ENCODE measurements at places on chromosomes 2 and 18.
A peak's percentile ranks its signal among the peaks of the same experiment; 100 is the strongest.

- peak; percentile 67 for DNase-seq
These were observed 19.6 kb downstream of the UGP2 start for GRCh38 chr2:63861220-63861822.

- peak; percentile 68 for DNase-seq
These were observed 16.6 kb downstream of the NIF3L1 start for GRCh38 chr2:200905618-200906296.

DNA sequence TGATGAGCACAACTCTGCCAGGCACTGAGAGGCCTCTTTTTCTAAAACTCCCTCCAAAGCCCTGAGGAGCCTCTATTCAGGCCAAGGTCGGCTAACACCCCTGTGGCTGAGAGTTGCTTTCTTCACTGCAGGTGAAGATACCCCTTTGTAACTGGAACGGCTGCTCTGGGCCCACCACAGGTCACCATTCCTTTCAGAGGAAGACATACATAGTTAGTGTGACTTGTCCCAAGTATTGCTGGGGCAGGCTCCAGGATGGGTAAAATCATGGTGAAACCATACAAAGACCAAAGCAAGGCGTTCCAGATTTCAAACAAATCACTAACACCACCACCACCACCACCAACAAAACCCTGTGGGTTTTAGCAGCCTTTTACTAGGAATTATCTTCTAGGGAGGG lies 36.8 kb downstream of the CHST10 start:
- DNase-seq = no peak

- no peak for DNase-seq
These were observed 45.3 kb downstream of the GREB1 start for GRCh38 chr2:11578986-11579774.

GRCh38 chr2:173095356-173095755 lies 19.7 kb downstream of the MAP3K20 start:
- DNase-seq = no peak

DNA sequence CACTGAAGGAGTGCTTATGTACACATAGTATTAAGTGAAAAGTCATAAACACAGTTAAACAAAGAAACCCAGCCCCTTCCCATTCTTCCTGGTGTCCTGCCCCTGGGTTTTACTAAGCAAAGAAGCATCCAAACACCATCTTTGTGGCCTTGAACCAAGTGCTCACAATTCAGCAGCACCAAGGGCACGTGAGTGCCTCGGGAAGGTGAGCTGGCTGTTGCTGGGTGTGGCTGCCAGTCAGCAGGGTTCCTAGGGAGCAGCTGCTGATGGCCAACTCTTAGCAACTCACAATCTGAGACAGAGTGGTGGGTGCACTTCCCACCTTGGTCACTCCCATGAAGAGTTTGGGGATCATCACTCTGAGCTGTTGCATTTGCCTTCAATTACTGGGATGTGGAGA lies 97.7 kb upstream of the PGAP1 start:
- DNase-seq = no peak

DNA sequence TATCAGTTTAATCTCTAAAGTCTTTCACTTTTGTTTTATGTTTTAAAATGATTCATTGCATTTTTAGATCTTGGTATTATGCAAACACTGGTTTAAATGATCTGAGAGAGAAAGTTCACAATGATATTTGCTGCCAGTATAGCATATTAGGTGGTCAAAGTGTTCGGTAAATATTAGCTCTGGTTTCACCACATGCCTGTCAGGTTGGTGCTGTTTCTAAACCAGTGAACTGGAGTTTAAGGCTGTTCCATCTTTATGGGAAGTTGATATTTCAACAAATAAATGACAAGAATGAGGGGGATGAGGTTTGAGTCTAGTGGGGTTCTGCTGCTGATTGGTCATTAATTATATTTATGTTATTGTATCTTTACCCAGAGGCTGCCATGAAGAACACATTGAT lies 436.4 kb downstream of the DCDC2C start:
- DNase-seq = no peak

DNA sequence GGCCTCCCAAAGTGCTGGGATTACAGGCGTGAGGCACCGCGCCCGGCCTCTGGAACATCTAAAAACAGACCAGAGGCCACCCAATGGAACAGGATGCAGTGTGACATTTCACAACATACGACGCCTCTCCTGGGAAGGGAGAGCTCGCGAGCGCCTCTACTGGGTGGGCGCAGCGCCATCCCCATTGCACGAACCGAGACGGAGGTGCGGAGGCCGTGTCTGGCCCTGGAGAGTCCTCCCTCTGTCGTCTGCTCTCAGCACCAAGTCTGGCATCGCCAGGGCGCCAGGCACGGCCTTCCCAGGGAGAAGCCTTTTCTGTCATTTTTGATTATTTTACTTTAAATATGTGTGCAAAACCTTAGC lies 9.4 kb upstream of the GBX2 start:
- DNase-seq = no peak

- no peak for DNase-seq
These were observed 342.4 kb upstream of the ETAA1 start for GRCh38 chr2:67054728-67055127.

DNA sequence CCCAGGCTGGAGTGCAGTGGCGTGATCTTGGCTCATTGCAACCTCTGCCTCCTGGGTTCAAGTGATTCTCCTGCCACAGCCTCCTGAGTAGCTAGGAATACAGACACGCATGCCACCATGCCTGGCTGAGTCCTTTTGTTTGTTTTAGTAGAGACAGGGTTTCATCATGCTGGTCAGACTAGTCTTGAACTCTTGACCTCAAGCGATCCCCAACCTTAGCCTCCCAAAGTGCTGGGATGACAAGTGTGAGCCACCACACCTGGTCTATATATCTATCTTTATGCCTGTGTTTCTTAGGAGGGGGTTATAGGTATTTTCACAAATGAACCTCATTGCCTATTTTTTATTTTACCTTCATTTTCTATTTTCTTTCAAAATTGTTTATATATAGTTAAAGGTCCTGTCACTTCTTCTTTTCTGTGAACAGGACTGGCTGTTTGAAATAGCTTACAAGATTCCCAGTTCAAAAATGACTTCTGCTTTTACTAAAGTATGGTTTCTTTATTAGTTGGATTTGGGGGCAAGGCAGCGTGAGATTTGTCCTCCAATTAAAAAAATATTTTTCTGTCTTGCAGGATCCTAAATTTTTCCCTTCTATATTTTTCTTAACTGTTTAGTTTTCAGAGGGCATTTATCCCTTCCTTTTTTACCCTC lies 16.4 kb upstream of the MARCHF7 start:
- no peak for DNase-seq

DNA sequence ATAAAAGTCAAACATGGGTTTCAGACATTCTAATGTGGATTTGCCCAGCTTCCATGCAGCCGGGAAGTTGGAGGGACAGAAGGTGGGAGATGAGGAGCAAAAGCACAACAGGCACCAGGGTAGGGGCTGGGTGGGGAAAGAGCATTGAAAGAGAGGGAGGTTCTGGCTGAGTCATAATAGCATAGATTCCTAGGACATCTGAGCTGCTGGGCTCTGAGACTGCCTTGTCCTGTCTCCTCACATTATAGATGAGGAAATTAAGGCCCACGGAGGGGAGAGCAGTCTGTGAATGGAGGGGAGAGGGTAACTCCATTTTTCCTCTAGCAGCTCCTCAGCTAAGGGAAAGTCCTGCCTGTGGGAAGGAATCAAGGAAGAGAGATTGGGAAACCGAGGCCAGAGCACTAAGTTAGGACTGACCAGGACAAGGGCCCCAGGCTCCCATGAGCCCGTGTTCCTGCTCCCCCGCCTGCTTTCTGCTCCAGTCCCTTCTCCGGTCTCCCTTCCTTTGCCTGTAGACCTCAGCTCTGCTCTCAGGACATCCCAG lies 26.2 kb downstream of the SH2D6 start:
- peak; percentile 58 for DNase-seq

DNA sequence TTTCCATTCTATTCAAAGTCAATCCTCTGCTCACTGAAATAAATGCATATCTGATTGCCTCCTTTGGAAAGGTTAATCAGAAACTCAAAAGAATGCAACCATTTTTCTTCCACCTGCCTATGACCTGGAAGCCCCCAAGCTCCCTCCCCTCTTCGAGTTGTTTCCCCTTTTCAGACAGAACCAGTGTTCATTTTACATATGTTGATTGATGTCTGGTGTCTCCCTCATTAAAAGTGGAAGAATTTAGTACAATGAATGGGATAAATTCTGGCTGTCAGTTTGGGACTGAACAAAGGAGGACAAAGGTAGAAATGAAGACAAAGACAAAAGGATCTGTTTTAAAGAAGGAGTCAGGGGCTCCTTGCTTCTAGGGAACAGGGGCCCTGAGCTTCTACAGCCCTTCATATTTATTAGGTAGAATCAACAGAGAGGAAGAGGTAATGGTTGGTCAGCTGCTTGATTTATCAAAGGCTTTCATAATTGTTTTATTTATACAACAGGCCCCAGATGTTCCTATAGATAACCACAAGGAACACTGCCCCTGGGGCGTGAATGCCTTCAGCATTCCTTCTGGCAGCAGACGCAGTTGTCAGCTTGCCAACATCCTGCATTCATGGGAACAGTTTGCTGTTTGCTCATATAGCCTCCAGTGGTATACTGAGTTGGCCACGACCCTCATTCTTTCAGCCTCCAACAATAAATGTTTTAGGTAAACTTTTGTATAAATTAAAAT lies 949.8 kb upstream of the LRATD1 start:
- DNase-seq = no peak

DNA sequence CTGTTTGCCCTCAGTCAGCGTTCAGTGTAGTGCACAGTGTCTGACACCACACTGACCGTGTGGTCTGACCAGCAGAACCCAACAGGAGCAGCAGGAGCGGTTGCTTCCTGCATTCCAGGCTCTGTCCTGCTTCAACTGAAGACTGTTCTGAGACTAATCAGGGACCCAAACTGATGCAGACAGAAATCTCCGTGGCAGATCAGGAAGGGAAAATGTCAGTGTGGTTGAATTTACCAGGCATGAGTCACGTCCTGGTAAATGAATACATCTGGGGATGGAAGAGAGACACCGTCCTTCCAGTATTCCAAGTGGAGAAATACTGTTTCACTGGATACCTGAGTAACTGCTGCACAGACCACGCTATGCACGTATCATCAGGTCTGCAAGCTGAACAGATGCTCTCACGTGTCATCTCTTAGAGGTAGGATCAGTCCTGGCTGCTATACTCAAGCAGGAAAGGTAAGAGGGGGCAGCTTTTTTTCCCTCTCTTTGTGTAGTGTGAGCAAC lies 223.6 kb upstream of the EPAS1 start:
- peak; percentile 93 for DNase-seq

DNA sequence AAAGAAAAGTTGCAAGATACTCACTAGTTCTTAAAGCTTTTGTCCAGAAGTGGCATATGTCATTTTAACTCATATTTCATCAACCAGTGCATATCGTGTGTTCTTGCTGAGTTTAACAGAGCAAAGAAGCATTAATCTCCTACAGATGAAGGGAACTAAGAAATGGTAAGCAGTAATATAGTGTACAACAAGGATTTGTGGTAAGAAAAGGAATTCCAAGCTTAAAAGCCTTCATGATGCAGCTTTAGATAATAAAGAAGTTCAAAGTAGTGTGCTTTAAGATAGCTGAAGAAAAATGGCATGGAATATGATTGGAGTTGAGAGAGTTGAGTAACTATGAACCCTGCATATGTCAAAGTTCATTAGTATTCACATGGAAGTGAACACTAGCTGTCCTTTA lies 649.8 kb upstream of the FSHR start:
- peak; percentile 3 for DNase-seq

DNA sequence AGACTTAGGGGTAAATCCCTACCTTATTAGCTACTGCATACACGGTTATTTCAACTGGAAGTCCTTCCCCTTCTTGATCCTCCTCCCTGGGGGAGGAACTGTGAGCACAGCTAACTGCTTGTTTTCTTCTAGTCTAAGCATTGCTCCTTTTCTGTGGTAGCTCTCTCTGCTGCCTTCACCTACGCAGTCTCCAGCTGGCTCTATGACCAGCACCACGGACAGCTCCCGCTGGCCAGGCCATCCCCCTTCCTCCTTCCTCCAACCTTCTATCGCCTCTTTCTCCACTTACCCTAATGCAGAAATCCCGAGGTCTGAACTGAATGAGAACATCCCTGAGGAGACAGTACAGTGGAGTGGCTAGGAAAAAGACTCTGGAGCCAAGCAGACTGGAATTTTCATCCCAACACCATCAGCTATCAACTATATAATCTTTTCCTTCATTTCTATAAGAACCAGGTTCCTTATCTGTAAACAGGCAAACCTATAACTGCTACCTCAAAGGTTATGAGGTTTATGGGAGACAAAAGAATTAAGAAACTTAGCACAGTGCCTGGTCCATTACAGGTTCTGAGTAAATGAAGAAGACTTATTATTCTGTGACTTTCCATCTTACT lies 4.7 kb upstream of the CFAP65 start:
- DNase-seq = peak; percentile 38

DNA sequence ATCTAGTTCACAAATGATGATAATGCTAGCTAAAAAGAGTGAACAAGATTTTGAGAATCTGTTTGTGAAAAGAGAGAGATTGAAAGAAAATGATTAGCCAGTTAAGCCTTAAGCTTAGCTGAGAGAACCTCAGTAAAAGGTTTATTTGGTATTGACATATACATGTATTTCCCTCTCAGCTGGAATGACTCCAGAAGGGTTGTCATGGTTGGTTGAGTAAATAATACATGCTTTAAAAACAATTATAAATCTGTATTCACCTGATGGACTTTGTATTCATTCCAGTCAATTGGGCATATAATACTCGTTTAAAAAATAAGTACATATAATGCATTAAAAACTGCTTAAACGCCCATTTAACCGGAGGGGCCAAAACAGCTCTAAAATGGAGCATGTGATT lies 181.4 kb downstream of the GRB14 start:
- no peak for DNase-seq

GRCh38 chr18:48892146-48892855 lies 58.5 kb downstream of the SMAD7 start:
- DNase-seq = no peak

- peak; percentile 21 for DNase-seq
These were observed 97.2 kb downstream of the SEPTIN10 start for GRCh38 chr2:109516445-109517117.

- DNase-seq = no peak
These were observed 239.5 kb upstream of the SALL3 start for GRCh38 chr18:78739882-78740677.

DNA sequence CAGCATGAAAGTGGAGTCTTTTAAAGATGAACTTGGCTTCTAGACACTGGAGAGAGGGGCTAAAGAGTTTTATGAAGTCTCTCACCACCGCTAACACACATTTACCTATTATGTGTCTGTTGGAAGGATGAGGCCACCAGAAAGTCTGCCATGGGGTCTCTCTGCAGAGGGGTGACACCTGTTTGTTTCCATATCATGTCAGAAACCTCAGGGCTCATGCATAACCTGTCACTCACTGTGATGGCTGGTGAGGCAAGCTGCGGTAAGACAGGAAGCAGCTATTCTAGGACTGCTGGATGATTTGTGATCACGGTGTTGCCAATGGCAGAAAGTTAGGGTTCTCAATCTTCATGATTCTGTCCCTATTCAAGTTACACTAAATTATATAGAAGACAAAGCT lies 60.8 kb upstream of the DNMT3A start:
- DNase-seq = no peak

DNA sequence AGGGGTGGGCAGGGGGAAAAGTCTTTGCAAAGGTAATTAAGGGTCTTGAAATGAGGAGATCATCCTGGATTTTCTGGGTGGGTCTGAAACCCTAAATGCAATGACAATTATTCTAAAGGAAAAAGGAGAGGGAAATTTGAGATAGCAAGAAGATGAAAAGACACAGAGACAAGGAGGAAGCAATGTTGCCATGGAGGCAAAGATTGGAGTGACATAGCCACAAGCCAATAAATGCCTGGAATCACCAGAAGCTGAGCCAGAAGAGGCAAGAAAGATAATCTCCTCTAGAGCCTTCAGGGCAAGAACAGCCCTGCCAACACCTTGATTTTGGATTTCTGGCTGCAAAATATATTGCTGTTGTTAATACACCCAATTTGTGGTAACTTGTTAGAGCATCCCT lies 1246.3 kb upstream of the PIK3C3 start:
- DNase-seq = peak; percentile 27
